ENCODE measurements at places on chromosomes 12 and 14.

- H3K27me3 ChIP-seq, result peaks cover 10% of the 10 kb centered on the region
- peaks cover 13% of the 10 kb centered on the region for H3K4me1 ChIP-seq
- H3K36me3 ChIP-seq, result no peaks in the 10 kb centered on the region
- H3K4me3 ChIP-seq, result no peak overlapping the region
These were observed 70.1 kb upstream of the HOXC13 start for GRCh38 chr12:53868511-53868986.

DNA sequence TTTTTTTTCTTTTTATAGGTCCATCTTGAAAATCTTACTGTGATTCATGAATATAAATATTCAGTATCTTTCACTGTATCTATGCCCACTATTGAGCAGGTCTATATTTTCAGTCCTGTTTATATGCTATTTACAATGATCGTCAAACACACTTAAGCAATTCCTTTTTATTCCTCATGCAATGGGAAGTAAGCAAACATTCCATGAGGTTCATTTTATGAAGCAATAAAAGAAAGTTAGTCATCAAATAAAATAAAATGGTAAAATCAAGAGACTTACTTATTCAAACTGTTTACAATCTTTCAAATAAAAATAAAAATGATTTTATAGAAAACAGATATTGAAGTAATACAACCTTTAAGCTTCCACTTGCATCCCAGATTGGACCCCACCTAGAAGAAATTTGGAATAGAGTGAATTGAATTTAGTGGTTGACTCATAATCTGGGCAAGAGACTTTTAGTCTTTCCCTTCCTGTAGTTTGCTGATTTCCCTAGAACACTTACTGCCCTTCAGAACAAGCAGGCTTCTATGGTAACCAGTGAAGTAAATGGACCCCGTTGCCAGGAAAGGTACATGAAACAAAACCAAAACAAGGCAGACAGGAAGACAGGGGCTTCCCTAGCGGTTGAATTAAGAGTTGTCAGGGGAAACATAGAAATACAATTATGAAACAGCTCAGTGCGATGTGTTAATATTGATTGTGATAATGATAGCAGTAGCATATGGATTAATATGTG is 241.0 kb upstream of the ATP2B1 start:
- no peaks in the 10 kb centered on the region for H3K27me3 ChIP-seq
- no peak overlapping the region for H3K4me3 ChIP-seq
- H3K27ac ChIP-seq, result peak overlapping the region; percentile 29
- no peak for DNase-seq

DNA sequence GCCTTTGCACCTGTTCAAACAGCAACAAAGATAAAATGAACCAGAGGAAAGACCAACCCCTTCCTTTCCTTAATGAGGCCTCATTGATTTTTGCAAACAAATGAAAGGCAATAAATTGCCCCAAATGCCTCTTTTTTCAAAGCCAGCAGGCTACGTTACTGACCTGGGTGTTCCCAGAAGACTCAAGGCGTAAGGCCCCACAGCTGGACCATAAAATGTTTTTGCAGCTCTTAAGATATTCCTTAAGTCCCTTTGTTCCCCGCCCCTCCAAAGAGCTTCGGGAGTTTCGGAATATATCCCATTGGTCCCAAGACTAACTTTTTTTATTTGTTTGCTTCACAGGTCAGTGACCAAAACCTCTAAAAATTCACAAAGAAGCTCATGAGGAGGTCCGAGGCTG is 462.9 kb upstream of the PRICKLE1 start:
- H3K36me3 ChIP-seq, result no peaks in the 10 kb centered on the region
- no peaks in the 10 kb centered on the region for H3K4me1 ChIP-seq
- no peaks in the 10 kb centered on the region for H3K27me3 ChIP-seq
- no peak overlapping the region for H3K27ac ChIP-seq
- no peak for DNase-seq
- H3K4me3 ChIP-seq, result no peak overlapping the region

- H3K27ac ChIP-seq, result no peak overlapping the region
- peaks cover 97% of the 10 kb centered on the region for H3K27me3 ChIP-seq
- DNase-seq, result no peak
- H3K36me3 ChIP-seq, result no peaks in the 10 kb centered on the region
- no peak overlapping the region for H3K4me3 ChIP-seq
- H3K4me1 ChIP-seq, result peaks cover 26% of the 10 kb centered on the region
These were observed 3.2 kb upstream of the GSC start for GRCh38 chr14:94773061-94773648.

DNA sequence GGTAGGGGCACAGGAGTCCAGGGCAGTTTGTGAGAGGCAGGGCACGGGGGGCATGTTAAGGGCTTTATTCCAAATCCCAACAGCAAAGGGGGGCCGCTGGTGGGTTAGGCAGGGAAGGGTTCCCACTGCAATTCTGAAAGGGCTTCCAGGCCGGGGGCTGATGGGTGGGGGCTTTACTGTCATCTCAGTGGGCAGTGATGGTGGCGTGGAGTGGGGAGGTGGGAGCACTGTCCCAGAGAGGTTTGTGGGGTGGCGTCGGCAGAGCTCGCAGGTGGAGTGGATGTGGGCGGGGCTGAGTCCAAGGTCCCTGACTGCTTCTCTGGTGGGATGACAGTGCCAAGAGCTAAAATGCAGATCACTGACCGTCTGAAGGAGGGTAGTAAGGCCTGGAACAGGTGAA is 121.6 kb upstream of the EVL start:
- H3K4me3 ChIP-seq, result no peak overlapping the region
- peaks cover 19% of the 10 kb centered on the region for H3K36me3 ChIP-seq
- no peaks in the 10 kb centered on the region for H3K27me3 ChIP-seq
- no peak overlapping the region for H3K27ac ChIP-seq
- peaks cover 20% of the 10 kb centered on the region for H3K4me1 ChIP-seq
- DNase-seq, result no peak

DNA sequence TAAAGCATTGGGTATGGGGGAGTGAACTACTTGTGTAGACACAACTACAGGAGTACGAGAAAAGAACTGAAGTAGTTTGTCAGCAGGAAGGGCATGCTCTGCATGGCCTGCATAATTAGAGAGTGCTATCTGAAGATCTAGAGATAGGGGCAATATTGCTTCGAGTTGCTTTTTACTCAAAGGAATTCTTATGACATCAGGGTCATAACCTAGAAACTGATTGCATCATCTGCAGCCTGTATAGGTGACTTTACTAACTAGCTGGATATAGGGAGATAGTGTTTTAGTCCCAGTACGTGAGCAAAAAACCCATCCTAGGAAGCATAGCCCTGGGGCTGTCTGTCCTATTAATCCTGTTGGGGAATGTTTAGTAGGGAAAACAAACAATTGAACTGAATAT is 39.8 kb downstream of the TMTC3 start:
- no peaks in the 10 kb centered on the region for H3K27me3 ChIP-seq
- DNase-seq, result no peak
- no peaks in the 10 kb centered on the region for H3K4me1 ChIP-seq

DNA sequence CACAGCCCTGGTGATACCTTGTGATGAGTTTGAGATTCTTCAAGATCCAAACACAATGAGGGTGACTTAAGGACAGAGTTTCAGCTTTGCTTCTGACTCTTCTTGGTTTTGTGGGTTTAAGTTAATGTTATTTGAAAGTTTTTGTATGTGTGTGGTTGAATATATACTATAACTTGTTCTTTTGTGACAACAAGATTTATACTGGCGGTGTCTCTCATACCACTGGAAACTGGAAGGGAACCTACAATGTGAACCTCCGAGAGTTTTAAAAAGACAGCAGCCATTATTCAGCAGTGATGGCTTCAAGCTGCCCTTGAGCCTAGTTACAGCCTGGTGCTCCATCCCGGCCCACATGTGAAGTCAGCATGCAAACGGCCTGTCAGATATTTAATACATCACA is 87.9 kb upstream of the IGF1 start:
- no peaks in the 10 kb centered on the region for H3K27me3 ChIP-seq
- no peaks in the 10 kb centered on the region for H3K36me3 ChIP-seq
- no peak overlapping the region for H3K27ac ChIP-seq
- no peak for DNase-seq

DNA sequence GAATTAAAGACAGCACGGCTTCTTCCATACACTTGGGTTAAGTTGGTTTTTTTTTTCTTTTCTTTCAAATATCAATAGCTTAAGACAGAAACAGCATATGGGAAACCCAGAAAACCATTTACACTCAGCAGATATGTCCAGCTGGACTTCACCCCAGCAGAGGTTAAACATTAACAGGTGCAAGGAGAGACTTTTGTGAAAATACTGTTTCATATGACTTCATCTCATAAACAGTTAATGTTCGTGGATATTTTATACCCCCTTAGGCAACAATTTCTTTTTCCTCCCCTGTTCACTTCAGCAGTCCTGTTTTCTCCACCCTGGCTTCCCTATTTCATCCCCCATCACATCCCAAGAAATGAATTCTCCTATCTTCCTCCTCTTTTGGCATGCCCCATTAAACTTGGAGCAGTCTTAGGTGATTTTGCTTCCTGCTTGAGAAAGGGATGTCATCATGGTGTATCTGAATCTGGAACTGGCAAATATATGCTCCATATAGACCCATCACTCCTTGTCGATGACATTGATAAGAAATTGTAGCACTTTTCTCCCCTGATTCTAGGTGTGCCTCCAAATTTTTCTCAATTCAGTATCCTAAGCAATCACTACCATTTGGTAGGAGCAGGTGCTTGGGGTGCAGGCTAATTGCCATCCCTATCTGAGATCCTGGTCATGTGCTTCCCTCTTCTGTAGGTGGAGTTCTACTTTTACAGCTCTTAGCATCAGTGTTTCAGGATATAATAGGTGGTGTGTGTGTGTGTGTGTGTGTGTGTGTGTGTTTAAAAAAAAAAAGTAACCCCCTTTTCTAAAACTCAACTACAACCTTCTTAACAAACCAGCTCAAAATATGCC is 67.9 kb downstream of the BMP4 start:
- no peaks in the 10 kb centered on the region for H3K36me3 ChIP-seq
- no peaks in the 10 kb centered on the region for H3K27me3 ChIP-seq
- no peak overlapping the region for H3K27ac ChIP-seq
- no peaks in the 10 kb centered on the region for H3K4me1 ChIP-seq
- no peak overlapping the region for H3K4me3 ChIP-seq

DNA sequence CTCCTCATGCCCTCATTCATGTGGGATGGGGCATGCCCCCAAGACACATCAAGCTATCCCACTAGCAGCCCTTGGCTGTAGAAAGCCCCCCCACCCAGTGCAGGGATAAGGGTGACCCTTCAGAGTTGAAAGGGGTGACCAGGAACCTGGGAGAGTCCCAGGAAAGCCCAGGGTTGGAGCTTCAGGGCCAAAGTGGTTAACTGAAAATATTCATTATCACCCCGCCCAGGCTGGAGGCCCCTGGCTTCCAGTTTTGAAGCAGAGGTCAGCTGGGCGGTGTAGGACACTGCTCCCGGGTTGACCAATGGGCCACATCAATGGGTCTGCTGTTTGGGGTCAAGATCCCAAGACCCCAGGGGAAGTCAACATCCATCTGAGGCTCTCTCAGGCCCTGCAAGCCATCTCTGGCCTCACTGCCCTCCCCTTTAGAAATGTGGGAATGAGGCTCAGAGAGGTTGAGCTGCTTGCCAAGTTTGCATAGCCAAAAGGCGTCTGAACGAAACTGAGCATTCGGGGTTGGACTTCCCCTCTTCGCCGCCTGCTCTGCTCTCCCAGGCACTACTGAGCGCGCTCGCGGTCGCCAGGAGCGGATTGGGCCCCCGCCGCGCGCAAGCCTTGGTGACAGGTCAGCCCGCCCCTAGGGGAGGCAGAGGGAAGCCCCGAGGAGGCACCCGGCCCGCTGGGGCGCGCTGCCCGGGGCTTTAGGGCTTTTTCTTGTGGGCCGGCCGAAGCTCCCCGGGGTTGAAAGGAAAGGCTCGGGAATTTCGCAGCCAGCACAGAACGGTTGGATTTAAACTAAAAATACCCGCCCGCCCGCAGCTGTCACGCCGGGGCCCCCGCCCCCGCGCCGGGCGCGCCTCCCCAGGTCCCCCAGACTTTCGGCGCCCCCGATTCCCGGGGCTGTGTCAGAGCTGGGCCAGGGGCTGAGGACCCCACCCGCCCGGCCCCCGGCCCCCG is 576 bp downstream of the SYNE3 start:
- peak; percentile 90 for DNase-seq
- peak overlapping the region; percentile 96 for H3K27ac ChIP-seq
- H3K27me3 ChIP-seq, result no peaks in the 10 kb centered on the region
- peak overlapping the region; percentile 82 for H3K4me3 ChIP-seq
- peaks cover 82% of the 10 kb centered on the region for H3K4me1 ChIP-seq

DNA sequence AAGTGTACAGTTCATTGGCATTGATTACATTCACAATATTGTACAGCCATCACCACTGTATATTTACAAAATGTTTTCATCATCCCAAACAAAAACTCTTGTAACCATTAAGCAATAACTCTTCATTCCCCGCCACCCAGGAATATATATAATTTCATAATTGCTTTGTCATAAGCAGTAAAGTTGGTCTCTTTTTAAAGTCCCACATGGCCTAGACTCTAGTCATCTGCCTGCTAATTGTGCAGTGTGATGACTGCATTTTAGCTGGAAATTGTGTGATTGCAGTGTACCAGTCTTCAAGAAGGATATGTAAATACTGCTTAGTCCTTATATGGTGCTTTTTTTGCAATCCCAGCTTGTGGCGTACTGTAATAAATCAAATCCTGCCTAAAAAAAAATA is 75.1 kb upstream of the ATP2A2 start:
- no peak for DNase-seq
- H3K4me3 ChIP-seq, result no peak overlapping the region
- no peak overlapping the region for H3K27ac ChIP-seq
- H3K4me1 ChIP-seq, result no peaks in the 10 kb centered on the region
- peaks cover 17% of the 10 kb centered on the region for H3K36me3 ChIP-seq

DNA sequence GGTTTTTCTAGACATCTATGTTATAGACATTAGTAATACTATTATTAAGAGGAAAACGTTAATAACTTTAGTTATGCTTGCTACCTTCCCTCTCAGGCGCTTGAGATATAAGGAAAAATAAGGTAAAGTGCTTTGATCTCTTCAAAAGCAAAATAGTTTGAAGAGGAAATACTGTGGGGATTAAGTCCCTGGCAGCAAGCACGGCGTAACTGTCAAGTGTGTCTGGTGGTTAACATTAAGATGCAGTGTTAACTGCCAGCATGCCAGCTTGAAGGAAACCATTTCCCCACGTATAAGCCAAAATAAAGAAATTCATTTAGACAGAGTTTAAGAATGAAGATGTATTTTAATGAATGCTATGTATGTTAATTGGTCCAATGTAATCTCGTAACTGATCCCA is 31.8 kb downstream of the PELI2 start:
- H3K27ac ChIP-seq, result no peak overlapping the region
- no peak for DNase-seq
- no peaks in the 10 kb centered on the region for H3K27me3 ChIP-seq
- no peaks in the 10 kb centered on the region for H3K36me3 ChIP-seq
- H3K4me3 ChIP-seq, result no peak overlapping the region

GRCh38 chr12:120573560-120573959 is 7.6 kb downstream of the POP5 start:
- H3K36me3 ChIP-seq, result peaks cover 98% of the 10 kb centered on the region
- no peak for DNase-seq
- no peak overlapping the region for H3K4me3 ChIP-seq

GRCh38 chr12:66387117-66387516 is 84.8 kb downstream of the HELB start:
- H3K27me3 ChIP-seq, result no peaks in the 10 kb centered on the region
- H3K4me1 ChIP-seq, result no peaks in the 10 kb centered on the region

Data from suprapubic skin (tissue), 4 donors.